ENCODE measurements at places on chromosomes 16 and 17.

DNA sequence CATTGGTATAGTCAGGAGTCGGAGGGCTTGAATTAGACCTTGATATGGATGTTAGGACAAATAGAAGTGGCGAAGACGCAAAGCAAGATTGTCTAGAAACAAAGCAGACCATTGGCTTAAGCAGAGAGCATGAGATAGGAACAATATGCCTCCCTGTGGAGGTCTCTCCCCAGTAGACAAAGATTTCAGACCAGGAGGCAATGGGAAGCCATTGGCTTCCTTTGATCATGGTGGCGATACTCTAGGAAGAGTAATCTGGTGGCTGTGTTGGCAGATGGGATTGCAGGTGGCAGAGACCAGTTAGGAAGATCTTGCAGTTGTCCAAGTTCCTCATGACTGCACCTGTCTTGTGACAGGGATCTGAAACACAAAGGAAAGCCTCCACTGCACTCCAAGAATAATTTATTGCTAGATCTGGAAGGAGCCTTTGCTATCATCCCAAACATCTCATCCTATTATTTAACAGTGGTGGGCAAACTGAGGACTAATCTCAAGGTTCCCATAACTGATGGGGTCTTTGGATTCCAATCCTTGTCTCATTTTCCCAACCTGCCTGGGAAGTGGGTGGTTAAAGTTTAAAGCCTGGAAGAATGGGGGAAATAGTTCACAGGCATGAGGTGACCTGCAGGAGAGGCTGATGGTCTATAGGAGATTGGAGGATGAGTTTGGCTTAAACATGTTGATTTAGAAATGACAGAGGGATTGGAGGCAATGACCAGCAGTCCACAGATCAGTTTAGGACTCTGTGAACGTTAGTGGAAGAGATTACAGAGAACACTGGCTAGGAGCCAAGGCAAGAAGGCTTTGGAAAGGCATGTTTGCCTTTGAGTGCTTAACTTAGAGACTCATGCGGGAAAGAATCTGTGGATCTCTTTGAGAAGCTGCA is 37.0 kb downstream of the HLF start:
- no peak for DNase-seq

DNA sequence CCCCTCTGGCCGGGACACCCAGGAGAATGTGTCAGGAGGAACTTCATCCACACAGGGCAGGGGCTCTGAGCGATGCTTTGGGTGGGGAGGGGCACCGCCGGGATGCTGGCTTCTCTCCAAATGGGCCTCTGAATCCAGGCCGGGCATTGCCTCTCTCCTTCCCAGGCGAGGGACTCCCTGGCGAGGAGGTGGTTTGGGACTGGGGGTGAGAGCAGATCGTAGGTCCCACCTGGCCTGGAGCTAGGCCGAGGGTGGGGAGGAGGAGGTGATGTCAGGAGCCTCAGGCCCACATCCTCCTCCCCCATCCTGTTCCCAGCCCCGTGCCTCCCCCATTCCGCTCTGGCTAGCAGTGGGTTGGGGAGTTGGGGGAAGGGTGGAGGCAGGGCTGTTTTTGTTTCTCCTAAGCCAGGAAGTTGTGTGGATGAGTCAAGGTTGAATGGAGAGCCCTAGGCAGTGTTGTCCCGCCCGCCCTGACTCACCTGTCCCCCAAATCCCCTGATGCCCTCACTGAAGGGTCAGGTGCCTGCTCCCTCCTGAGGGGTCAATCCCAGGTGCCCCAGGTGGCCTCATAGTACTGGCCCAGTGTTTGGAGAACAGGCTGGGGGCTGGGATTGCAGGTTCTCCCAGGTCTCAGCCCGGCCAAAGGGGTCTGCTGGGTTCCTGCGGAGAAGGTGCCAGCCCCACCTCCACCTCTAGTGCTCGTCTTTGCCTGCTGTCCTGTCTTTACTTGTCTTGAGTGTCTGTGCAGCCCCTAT is 2.8 kb downstream of the GRB7 start:
- no peak for DNase-seq

DNA sequence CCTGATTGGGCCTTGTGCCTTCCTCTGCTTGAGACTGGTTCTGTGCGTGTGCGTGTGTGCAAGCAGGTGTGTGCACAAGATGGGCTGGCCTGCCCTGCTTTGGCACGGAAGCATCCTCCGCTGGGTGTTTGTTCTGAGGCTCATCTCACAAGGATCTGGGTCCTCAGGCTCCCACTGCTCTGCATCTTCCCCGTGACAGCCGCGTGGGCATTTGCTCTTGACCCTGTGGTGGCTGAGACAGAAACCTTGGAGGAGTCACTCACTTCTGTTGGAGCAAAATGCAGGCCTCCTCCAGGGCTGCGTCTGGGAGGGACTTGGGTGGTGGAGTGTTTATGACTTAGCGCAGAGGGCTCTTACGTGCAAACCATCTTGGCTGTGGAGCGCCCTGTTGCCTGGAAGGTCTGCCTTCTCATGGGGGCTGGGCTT is 119.2 kb downstream of the RPTOR start:
- DNase-seq, result no peak

GRCh38 chr17:19549746-19550623 is 16.3 kb downstream of the SLC47A1 start:
- DNase-seq, result no peak

DNA sequence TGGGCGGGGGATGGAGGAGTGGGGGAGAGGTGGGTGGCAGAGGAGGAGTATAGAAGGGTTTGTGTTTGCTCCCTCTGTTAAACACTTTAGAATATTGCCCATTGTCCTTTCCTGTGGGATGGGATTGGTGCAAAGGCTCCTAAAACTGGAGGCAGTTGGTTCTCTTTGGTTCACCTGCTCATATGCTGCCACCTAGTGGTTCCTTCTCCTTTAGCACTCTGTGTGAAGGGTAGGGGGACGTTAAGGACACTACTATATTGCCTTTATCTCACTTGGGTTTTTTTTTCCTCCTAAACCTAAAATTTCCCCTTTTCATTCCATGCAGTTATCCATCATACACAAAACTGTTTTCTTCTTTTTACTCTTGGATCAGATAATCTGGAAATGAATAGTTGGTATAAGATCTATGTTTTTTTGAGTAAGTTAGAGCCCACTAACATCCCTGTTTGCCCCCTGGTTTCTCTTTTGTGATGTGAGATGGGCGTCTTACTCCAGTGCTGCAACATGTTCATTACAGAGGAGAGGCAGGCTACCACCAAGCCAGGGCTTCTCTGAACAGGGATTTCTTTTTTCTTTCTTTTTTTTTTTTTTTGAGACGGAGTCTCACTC is 23.8 kb downstream of the SNX11 start:
- DNase-seq, result peak; percentile 58

- DNase-seq, result no peak
Measured at GRCh38 chr17:71329310-71330098, 791.3 kb upstream of the SOX9 start.

DNA sequence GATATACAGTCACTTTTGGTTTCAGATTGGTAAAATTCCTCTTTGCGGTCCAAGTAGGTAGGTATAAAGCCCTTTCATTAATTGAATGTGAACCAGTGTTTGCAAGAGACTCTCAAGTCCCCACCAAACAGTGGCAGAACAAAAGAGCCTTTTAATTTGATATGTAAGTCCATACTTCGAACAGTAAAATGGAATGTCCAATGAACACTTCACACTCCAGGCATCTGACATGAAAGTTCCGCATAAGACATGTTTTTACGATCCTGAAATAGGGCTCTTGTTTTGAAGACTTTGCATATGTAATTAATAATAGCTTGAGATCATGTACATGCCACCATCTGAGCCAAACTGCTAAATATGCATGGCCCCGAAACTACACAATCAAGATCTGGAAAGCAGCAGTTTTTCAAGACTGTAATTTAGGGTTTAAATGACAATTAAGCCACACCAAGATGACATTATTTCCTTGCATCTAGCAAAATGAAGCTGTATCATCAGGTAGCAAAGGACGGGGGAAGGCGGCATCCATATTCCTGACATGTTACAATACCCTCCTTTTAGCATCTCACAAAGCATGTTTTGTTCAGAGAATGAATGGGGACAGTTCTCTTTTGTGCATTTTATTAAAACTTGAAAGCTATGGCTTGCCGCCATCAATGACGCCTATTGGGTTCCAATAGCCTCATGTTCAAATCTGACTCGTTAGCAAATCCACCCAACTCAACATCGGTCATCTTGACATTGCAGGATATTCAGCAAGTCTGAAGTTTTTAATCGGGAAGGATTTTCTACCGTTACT is 39.4 kb downstream of the LITAF start:
- DNase-seq, result no peak

DNA sequence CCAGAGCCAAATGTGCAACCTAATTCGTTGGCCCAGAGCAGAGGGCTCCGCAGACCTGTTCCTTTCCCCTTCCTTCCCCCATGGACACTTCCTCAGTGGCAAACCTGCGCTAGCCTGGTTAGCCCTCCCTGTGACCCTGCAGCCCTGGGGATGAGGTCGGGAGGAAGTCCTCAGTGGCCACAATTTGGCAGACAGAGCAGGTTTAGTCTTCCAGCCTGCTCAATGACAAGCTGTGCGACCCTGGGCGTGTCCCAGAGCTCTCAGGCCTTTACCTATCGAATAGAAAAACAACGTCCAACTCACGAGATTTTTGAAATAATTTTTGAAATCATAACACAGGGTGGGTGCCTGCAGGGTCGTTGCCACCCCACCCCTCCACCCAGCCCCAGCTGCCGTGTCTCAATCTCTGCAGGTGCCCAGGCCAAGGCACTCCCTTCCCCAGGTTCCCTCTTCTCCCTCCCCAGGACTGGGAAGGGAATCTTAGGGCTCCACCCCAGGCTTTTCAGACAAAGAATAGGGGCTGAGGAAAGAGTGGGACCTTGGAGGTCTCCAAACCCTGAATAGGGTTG is 1.4 kb downstream of the HBM start:
- DNase-seq, result no peak

DNA sequence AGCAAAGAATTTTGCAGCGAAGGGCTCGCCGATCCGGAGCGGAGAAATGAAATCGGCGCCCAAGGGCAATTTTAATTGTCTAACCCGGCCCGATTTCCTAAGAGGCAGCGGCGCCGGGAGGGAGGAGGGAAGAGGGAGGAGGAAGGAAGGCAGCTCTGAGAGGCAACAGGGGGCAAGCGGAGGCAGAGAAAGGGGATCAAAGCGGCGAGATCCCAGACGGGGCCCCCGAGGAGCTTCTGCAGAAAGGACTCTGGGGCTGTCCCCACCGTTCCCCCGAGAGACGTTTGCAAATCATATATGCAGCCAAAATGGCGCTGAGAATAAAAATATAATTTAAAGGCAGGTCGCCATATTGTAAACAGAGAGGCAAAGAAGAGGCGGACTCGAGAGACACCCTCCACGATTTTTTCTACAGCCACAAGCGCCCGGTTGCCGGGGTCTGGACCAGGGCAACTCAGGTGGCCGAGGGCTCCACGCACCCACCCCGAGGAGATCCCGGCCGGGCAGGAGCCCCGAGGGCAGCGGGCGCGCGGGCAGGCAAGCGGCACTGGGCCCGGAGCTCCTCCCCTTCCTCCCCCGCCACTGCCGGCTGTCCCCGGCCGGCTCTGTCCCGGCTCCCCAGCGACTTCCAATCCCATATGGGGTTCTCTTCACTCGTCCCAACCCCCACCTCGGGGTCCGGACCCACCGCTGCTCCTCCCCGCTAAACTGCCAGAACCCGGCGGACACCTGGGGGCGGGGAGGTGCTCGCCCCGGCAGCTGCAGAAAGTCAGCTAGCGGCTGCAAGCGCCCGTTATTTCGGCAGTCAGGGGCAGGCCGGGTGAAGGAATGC is 1.9 kb downstream of the PHF12 start:
- peak; percentile 59 for DNase-seq

DNA sequence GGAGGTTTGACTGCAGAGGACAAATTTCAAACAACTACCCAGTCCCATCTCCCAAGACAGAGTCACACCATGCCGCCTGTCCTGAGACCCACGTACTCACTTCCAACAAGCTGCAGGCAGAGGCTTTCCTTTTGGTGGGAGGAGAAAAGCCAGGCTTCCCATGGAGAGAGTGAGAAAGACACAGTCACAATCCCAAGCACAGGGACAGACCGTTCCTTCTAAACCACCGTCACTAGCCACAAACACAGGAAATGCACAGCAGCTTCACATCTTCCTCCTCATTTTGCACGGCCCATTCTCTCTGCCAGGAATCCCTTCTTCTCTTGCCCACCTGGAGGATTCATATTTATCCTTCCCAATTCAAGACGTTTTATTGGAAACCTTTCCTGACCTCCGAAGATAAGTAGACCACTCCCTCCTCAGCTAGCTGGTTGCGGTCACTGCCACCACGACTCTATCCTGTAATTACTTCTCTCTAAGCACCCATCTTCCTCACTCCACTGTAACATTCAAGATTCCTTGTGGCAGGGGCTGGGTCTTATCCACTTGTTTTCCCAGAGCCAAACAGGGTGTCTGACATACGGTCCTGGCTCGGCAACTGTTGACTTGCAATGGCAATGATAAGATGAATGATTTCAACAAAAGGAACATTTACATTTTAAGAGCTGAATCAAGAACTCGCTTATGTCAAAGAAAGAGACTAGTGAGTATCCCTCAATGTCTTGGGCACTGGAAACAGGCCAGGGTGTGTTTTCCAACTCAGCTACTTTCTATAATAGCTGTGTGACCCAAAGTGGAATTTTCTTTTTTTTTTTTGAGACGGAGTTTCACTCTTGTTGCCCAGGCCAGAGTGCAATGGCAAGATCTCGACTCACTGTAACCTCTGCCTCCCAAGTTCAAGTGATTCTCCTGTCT is 87.6 kb downstream of the XYLT1 start:
- DNase-seq, result no peak

DNA sequence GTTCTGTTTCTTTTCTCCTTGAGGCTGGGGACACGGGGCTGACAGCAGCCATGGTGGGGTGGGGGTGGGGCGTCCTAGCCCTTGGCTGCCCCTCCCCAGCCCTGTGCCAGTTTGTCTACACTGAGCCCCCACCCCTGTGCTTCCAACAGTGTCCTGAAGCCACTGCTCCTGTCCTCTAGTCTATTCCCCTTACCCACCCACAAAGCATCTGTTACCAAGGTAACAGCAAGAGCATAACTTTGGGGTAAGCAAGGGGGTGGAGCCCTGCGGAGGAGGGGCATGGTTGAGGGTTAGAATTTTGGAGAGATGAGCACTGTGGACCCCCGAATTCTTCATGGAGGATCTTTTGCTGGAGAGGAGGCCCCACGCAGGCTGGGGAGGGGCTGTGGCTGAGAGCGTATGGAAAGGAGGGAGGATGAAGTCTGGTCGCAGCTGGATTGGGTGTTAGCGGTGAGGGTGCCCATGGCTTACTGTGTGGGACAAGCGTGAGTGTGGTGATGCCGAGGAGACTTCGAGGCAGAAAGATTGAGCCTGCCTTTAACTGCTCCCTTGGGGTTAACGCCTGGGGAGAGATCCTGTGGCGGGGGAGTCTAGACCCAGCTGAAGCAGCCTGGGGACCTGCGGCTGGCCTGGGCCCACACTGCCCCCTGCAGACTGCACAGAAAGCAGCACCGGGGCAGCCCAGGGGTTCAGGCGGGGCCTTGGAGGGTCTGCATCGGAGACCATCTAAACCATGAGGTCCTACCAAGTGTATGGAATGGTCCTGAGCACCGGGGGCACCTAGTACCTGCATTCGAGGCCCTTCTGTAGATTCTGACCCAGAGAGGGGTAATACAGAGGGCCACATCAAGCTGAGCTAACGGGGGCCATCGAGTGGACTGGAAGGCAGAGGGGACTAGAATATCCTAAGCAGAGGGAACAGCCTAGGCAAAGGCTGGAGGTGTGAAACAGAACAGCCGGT is 6.1 kb upstream of the STAC2 start:
- peak; percentile 56 for DNase-seq

All from CD4-positive, alpha-beta memory T cell (primary cell).